C1 segment of cervical spinal cord (tissue), 14 donors: ENCODE measurements at places on chromosomes 13 and 19.
A peak's percentile ranks its signal among the peaks of the same experiment; 100 is the strongest.

GRCh38 chr13:20894245-20894644 is 8.3 kb downstream of the XPO4 start:
- no peak for DNase-seq

- no peak for DNase-seq
Measured at GRCh38 chr19:55985254-55985653, 1.3 kb upstream of the NLRP5 start.

GRCh38 chr13:23790577-23791170 is 98.5 kb downstream of the MIPEP start:
- no peak for DNase-seq

GRCh38 chr13:113034451-113035212 is 65.6 kb downstream of the MCF2L start:
- DNase-seq = peak; percentile 49

DNA sequence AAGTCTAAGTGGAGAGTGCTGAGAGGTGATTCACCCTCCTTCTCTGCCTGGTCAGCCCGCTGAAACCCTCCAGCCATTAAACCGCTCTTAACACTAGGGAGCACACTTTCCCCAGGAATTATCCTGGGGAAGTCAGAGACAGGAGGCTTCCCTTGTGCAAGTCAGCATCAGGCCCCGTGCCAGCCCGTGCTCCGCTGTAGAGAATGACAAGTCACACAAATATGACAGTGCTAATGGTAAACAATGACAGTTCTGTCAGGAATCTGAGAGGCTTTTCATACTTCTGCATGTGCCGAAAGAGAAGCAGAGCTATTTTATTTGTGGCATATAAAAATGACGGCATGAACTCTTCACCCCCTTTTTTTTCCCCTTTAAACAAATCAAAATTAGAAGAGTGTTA is 816.9 kb upstream of the SLC10A2 start:
- DNase-seq = peak; percentile 72

DNA sequence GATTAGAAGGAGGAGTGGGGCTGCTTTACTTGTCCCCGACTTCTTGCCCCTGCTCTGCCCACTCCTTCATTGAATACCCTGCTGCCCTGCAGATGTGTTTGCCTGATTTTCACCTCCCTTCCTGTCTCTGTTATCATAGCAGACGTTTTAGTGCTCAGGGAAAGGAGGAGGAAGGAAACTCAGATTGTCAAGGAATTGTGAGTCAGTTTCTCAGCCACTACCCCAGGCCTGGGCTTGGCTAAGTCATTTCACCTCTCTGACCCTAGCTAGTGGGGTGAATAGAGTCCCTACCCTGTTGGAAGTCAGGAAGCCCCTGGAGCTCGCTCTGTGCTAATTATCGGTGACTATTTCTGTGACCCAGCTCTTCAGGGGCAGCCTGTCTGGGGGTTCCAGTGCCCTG is 3.9 kb downstream of the BCKDHA start:
- DNase-seq = no peak

GRCh38 chr19:14408491-14409145 is 10.5 kb downstream of the DDX39A start:
- no peak for DNase-seq

GRCh38 chr13:65064967-65065366 is 2165.2 kb downstream of the PCDH9 start:
- no peak for DNase-seq

DNA sequence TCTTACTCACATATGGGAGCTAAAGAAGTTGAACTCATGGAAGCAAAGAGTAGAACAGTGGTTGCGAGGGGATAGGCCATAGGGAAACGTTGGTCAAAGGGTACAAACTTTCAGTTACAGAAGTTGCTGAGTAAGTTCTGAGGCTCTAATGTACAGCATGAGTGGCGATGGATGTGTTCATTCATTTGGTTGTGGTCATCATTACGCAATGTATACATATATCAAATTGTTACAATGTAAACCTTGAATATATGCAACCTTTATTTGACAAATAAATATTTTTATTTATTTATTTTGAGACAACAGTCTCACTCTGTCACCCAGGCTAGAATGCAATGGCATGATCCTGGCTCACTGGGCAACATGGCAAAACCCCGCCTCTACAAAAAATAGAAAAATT is 38.7 kb downstream of the ZIC5 start:
- no peak for DNase-seq

GRCh38 chr13:99165753-99166587 is 34.7 kb upstream of the UBAC2 start:
- no peak for DNase-seq

GRCh38 chr19:19034204-19034624 is 811 bp downstream of the ARMC6 start:
- DNase-seq = peak; percentile 33

GRCh38 chr13:74977498-74977897 is 504.5 kb downstream of the TBC1D4 start:
- DNase-seq = no peak

DNA sequence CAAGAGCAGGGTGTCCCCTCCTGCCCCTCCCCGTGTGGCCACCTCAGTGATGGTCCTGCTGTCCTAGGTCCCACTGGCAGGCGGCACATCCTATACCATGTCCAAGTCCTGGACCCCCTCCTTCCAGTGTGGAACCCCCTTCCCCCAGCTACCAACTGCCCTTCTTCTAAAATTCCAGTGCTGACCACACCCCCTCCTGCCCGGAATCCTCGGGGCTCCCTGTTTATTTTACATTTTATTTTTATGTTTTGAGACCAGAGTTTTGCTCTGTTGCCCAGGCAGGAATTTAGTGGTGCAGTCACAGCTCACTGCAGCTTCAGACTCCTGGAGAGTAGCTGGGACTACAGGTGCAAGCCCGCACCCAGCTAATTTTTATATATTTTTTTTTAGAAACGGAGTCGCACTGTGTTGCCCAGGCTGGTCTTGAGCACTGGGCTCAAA is 945 bp upstream of the CPAMD8 start:
- DNase-seq = no peak

GRCh38 chr19:27794494-27795042 is 1418.4 kb downstream of the UQCRFS1 start:
- no peak for DNase-seq

GRCh38 chr13:53398051-53398450 is 369.4 kb downstream of the OLFM4 start:
- no peak for DNase-seq

DNA sequence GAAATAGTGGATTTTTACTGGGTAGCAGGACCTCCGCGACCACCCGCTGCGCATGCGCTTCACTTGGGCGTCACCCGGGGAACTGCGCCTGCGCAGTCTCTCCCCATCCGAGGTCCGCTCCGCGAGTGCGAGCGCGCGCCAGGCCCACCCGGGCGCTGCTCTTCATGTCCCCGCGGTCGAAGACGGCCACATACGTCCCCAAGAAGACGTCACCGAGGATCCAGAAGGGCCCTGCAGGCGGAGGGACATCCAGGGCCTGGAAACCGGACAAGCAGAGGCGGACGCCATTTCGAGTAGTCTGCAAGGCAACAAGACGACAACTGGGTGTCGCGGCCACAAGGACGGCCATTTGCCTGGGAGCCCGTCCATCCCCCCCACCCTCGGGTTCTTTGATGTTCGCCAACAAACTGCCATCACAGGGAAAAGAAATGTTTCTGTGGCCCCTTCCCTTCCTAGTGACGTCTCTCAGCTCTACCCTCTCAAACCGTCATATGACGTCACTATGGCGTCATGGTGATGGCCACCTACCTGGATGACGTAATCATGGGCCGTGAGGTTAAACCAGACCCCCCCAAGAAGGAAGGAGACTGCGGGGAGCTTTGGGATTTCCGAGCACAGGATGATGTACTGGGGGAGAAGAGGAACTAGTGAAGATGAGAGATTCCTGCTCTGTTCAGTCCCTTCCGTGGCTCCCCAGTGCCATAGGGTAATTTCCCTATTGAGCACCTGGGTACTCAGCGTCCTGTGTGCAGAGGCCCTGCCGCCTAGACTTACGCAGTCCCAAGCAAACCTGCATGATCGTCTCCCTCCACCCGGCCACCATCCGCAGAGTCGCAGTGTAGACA is 6.7 kb downstream of the NAPSA start:
- DNase-seq = peak; percentile 41

GRCh38 chr19:18208098-18208951 is 4.5 kb upstream of the RAB3A start:
- no peak for DNase-seq

- no peak for DNase-seq
Measured at GRCh38 chr19:54708781-54709180, 15.5 kb upstream of the KIR3DL3 start.

DNA sequence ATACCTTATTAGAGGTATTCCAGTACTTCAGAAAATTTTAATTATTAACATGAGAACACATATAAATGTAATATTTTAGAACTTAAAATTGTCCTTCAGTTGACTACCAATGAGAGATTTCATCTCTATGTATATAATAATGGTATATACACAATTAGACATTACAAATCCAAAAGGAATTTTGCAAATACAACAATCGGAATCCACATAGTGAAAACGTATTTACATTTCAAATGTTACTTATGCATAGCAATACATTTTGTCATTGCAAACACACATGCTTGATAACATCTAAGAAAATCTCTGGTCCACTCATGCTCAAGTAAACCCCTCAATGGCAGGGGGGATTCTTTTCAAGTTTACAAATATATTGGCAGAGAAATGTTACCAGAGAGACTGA is 2345.2 kb downstream of the PCDH9 start:
- no peak for DNase-seq

- DNase-seq = no peak
Measured at GRCh38 chr13:102399791-102400674, 1.8 kb downstream of the FGF14 start.

DNA sequence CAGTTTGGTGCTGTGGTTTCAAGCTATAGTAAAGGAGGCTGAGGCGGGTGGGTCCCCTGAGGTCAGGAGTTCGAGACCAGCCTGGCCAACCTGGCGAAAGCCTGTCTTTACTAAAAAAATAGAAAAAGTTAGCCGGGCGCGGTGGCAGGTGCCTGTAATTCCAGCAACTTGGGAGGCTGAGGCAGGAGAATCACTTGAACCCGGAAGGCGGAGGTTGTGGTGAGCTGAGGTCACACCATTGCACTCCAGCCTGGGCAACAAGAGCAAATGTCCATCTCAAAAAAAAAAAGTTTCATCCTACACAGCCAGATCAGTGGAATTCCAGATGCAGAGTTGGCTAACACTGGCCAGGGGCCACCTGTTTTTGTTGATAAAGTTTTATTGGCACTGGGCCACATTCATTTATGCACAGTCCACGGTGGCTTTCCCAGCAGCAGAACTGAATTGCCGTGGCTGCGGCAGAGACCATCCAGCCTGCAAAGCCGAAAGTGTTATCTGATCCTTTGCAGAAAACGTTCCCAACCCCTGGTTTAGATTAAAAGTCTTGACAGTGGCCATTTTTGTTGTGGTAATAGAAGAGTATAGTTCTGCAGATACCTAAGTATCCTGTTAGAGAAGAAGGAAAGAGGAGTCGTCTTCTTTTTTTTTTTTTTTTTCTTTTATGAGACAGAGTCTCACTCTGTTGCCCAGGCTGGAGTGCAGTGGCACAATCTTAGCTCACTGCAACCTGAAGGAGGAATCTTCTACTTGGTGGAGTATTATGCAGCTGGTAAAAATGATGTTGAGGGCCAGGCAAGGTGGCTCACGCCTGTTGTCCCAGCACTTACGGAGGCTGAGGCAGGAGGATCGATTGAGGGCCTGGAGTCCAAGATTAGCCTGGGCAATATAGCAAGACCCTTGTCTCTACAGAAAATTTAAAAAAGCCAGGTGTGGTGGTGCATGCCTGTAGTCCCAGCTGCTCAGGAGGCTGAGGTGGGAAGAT is 8.7 kb downstream of the NCLN start:
- no peak for DNase-seq

DNA sequence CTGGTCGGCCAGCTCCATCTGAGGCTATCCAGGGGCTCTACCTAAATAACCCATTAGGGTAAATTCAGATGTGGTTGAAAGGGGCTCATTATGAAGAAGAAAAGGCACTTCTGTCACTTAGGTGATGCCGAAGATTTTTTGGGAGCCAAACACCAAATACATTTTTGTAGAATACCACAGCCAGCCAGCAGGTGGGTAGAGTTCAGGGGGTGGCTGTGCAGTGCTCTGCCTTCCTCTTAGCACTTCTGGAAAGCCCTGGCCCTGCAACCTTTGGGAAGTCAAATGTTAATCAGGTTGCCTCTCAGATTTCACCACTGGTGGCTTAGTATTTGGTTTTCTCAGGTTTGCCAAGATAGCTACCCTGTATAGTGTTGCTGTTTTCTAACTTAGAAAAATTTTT is 18.5 kb upstream of the GPR18 start:
- no peak for DNase-seq

DNA sequence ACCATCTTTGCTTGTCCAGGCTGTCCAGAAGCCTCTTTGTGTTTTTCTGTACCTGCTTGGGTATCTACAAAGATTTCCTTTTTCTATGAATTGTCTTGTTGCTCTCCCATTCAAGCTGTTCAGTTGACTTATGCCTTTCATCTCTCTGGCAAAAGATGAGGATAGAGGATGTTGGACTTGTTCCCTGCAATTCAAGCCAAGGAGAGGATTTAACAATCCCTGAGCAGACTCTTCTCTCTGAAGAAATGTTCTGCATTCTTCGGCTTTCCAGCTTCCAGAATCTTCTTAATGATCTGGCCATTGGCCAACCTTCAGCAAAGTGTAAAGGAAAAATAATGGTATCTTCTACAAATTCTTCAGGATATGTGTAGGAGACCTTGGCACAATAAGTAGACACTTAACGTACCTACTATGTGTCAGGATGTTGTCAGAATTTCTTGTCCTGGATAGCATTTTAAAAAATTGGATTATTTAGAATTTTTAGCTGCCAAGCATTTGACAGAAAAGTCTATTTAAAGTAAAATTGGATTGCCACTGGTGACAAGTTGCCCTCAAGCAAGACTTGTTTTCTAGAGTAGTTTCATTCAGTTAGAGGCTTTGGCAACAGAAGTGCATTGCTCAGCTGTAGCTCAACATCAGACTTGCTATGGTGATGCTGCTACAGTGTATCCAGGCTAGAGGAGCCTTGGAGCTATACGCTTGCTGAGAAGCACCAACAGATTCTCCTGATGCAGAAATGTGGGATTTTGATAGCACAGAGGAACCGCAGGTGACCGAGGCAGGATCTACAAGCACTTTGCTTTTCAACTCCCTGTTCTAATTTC is 455.7 kb downstream of the SUCLA2 start:
- DNase-seq = no peak

DNA sequence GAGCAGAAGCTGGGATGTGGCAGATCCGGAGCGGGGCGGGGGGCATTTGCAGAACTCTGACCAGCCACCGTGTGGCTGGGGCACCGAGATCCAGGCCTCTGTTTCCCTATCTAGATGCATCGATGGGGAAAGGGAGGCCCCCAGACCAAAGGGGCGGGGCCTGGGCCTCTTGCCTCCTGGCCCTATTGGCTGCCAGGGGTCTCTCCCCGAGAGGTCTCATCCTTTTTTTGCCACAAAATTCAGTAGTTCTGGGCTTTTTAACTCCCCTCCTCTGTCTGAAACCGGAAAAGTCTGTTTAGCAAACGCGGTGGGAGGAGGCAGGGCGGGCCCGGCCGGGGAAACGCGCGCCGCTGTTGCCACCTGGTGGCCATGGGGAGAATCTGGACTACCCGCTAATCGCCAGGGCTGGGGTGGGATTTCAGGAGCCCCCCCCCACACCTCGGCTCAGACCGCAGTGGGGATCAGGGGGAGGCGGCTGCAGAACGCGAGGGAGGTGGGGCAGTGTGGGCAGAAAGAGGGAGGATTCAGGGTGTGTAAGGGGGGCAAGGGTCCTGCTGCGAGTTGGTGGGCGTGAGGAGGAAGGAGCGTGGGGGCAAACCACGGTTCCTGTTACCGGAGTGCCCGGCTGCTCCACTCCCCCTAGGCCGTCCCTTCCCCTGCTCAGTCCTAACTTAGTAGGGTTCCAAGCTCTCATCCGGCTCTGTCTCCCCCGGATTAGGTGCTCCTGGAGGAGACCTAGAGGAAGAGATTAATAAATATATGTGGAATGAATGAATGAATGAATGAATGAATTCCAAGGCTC is 28.3 kb downstream of the IL12RB1 start:
- DNase-seq = peak; percentile 53

GRCh38 chr13:112775791-112776279 is 86.0 kb downstream of the ATP11A start:
- DNase-seq = no peak
